ENCODE measurements at places on chromosomes 3 and 15. TPM values are rescaled to one million over a fixed set of nuclear protein-coding genes. Genes with fewer than 3 reads are reported as not detected.

Gene GOLGA8G
- not detected for total RNA-seq

Gene PPP1R14D
- not detected for total RNA-seq

Gene ARGFX
- not detected for total RNA-seq

Gene CHL1
- total RNA-seq = 66.4 TPM

Gene GASK1A
- 2.1 TPM for total RNA-seq

Gene ADAMTSL3
- total RNA-seq = 12.2 TPM

DNA sequence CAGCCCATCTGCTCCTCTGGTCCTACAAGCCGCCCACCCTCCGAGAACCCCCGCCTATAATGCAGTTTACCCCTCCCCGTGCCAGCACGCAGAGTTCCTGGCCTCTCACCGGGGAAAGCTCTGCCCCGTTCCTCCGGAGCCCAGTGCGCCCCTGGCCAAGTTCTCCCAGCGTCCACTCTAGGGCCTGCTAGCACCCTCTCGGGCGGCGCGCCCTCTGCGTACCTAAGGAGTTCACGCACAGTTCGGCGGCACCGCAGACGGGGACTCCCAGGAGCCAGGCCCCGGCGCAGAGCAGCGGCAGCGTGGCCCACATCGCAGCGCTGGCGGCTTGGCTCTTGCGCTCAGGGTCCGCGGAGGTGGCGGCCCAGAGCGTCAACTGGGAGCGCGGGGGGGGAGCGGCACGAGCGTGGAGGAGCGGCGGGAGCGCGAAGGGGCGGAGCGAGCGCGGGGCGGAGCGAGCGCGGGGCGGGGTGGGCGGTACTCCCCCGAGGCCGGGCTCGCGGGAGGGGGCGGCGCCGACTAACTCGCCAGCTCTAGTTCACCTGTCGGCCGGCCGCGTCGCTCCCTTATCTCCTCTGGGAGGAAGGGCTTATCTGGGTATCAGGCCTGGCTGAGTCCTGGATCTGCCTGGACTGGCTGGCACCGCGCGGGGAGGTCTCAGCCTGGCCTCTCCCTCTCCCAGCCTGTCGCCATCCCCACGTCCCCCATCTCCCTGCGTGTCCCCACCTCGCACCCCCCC is at the start of gene CTSH:
TSS of gene CTSH (minus strand) at position 378 of the 739 bp plus-strand sequence. CDS start at position 313, 65 bp downstream.
- DNase-seq = no peak

Gene CKMT1B
- total RNA-seq = not detected

GRCh38 chr3:42510325-42510724 is 7.9 kb downstream of the VIPR1 start:
- DNase-seq = no peak

DNA sequence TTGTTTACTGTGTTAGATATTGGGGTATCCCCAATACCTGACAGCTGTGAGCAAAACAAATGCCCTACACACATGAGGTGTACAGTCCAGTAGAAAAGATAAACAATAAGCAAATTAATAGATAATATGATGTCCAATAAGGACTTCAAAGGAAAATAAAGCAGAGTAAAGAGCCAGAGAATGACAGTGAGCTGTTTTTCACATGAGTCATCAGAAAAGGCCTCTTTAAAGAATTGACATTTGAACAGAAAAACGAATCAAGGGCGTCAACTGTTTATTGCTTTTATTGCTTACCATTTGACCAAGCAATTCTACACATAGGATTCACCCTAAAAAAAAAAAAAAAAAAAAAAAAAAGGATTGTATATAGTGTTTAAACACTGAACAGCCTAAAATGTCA is 96.6 kb upstream of the FLNB start:
- DNase-seq = no peak

Gene BOC
- total RNA-seq = 15.4 TPM

Gene VEPH1
- total RNA-seq = 0.48 TPM

GRCh38 chr15:66017000-66017399 is 147.7 kb downstream of the RAB11A start:
- no peak for DNase-seq

GRCh38 chr3:142613491-142613890 is 17.3 kb downstream of the PLS1 start:
- DNase-seq = no peak

Measured in right atrium auricular region (tissue), 2 donors.